NCI-H774 (cell line): ENCODE measurements at places on chromosomes 5 and 9.

- DNase-seq = no peak
Measured at GRCh38 chr9:82367016-82367415, 378.4 kb downstream of the SPATA31D1 start.

DNA sequence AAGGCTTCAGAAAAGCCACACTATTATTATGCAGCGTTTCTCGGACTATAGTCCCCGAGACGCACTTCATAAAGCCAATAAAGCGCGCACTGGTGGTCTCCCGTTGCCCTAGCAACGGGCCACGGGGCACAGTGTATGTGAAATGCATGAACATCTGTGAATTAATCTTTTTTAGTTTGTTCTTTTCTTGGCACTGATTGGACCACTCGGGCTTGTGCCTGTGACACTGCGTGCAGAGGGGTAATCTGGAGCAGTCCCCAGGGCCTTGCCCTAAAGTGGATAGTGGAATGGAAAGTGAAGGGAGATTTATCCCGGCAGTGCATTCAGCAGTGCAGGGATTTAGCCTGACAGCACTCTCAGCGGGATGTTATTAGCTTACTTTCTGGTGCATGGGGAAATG is 92.1 kb downstream of the TLE4 start:
- DNase-seq = no peak

GRCh38 chr5:111998871-111999270 is 241.9 kb upstream of the NREP start:
- no peak for DNase-seq

GRCh38 chr9:69697475-69697874 is 25.3 kb upstream of the APBA1 start:
- DNase-seq = no peak

GRCh38 chr5:167798448-167798847 is 493.0 kb upstream of the WWC1 start:
- no peak for DNase-seq

DNA sequence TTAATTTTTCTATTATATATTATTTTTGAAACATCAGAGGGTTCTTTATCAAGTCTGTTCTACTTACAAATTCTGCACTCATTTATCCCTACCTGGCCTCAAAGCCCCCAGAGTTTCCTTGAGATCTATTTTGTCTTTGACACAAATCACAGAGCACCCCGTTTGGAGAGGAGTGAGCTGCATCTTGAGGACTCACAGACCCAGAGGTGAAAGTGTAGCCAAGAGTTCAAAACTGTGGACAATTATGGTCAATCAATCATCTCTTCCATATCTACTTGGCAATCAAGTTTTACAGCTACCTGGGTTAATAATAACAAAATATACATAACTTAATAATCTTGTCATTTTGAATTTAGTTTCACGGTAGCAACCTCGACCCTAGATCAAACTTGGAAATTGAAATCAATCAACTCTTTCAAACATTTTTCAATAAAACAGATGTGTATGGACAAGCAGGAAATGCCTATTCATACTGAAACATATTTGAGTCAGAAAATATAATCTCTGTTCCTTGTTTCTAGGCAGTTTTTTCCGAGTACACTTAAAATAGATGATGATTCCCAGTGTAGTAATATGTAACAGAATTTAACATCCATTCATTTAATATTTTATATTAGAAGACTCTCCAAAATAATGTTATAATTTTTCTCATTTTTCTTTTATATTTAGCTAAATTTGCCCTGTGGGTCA is 13.7 kb upstream of the SYK start:
- DNase-seq = no peak

GRCh38 chr5:122141751-122142150 is 12.4 kb downstream of the ZNF474 start:
- DNase-seq = no peak

- DNase-seq = no peak
Measured at GRCh38 chr5:60856066-60856465, 12.0 kb upstream of the ELOVL7 start.

GRCh38 chr9:76905791-76906646 is at the start of gene PRUNE2:
PRUNE2 (minus strand) TSS chr9:76906114; CDS start chr9:76905963, 151 bp downstream.
- peak; percentile 79 for DNase-seq

DNA sequence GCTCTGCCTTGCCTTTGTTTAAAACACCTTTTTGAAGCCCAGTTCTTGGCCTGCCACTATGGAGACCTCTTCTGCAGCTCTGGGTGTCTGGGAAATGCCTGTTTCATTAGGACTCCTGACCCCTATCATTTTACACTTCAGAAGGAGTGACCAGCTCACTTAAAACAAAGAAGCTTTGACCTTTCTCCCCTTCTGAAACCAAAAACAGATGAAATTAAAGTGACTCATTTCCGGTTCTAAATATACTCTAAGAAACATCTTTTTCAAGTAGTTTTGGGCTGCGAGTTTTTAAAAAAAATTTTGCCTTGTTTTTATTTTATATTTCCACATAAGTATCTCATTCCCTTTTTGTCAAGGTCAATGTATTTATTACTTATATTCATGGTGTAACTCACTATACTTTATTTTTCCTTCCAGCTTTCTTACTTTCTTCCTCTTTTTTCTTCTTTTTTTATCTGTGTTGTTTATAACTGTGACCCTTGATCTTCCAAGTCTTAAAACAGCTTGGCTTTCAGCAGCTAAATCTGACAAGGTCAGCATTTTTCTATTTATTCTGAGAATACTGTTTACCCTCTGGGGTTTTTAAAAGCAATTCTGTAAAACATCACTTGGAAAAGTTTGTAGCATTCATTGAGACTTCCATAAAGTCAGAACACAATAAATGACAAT is 672.9 kb downstream of the NR2F1-AS1 start:
- DNase-seq = no peak

GRCh38 chr5:77629509-77630113 is 8.9 kb downstream of the OTP start:
- peak; percentile 46 for DNase-seq

DNA sequence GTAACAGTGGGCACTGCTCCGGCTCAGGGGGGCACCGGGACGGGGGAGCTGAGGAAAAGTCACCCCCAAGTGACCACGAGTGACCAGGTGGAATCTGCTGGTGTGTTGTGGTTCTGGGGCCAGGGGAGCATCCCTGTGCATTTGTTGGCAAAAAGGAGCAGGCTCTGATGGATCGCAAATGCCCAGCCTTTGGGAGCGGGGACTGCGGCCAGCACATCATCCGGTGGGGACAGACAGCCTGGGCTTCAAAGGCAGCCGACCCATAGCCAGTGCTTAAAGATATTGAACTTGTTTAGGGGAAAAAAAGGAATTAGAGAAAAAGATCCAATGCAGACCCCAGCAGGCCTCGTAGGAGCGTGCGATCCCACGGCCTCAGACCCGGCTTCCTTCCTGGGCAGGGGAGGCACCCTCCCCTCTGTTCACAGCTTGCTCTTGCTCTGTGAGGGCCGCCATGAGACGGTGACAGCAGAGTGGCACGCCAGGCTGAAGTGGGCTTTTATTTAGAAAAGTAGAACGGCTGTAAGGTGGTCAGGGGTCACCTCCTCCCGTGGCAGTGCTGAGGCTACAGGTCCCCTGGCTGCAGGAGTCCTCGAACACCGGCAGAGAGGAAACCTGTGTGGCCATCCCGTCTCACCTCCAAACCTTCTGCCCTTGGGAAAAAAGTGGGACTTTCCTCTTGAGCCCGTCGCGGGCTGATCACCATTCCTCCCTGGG is 41.2 kb downstream of the COL5A1 start:
- no peak for DNase-seq

- DNase-seq = no peak
Measured at GRCh38 chr5:122202952-122203351, 73.6 kb downstream of the ZNF474 start.

DNA sequence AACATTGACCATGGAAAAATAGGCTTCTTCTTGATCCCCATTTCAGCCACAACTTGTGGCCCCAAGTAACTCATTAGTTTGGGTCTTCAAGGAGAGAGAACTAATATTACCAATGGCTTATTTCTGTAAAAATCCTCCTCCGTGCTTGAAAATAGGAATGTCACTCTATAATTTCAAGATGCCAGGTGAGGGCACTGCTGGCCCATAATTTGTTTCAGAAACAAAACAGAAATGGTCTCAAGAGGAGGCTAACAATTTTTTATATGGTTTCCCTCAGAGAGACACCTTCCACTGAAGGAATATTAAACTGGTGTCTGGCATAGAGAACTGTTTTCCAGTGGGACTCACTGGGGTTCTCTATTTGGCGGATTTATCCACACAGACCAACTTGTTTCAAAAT is 437.0 kb upstream of the TRPC7 start:
- DNase-seq = peak; percentile 25

DNA sequence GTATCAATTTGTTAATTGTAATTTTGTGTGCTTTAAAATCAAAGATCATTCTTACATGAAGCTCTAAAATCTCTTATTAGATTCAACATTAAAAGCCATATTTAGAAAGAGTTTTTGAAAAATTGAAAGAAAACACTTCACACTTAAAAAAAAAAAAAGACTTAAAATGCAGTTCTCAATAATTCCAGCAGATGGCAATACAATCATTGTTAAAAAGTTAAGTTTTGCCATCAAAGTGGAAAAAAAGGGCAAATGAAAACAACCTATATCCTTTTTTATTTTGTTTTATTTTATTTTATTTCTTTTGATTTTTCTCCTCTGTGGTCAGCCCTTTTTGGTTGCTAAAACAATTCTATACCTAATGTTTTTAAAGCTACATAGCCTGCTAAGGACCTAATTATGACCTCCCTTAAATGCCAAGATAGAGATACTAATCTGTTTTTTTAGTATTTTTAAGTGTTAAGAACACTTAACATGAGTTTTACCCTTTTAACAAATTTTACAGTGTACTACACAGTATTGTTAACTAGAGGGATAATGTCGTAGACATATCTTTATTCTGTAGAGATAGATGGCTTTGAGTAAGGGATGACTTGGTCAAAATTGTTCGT is 154.2 kb upstream of the DAB2 start:
- DNase-seq = no peak

GRCh38 chr5:61344187-61344944 is 12.3 kb downstream of the ZSWIM6 start:
- no peak for DNase-seq

- no peak for DNase-seq
Measured at GRCh38 chr9:93397661-93398373, 53.7 kb upstream of the FAM120A start.

DNA sequence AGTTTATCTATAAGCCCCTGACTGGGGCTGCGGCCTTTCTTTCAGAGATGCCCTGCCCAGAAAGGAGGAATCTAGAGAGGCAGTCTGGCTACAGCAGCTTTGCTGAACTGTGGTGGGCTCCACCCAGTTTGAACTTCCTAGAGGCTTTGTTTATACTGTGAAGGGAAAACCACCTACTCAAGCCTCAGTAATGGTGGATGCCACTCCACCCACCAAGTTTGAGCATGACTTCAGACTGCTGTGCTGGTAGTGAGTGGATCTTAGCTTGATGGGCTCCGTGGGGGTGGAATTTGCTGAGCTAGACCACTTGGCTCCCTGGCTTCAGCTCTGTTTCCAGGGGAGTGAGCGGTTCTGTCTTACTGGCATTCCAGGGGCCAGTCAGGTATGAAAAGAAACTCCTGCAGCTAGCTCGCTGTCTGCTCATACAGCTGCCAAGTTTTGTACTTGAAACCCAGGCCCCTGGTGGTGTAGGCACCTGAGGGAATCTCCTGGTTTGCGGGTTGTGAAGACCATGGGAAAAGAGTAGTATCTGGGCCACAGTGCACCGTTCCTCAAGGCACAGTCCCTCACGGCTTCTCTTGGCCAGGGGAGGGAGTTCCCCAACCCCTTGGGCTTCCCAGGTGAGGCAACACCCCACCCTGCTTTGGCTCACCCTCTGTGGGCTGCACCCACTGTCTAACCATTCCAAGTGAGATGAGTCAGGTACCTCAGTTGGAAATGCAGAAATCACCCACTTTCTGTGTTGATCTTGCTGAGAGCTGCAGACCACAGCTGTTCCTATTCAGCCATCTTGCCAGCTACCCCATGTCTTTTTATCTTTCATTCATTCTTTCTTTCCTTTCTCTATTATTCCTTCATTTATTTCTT is 211.8 kb upstream of the C9orf72 start:
- no peak for DNase-seq

DNA sequence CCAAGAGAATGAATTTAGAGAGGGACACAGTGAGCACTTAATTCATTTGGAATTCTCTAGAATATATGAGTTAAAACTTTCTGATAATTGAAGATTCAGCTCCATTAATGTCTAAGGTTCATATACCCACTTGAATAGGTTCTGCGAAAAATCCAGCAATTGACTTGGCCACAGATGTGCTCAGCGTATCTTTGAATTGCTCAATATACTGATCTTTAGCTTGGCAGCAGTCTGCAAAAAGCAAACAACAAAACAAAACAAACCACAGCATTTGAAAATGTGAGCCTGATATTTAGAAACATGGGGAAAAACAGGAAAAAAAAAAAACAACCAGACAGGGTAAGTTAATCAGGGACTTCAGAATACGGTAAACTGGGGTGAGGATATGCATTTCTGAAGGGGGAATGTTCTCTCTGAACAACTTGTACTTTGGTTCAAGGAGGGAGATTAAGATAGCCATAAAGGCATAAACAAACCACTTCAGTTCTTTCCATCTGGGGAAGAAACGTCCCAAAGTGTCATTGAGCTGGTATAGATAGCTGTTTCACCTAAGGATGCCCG is 21.4 kb downstream of the AGXT2 start:
- DNase-seq = no peak

GRCh38 chr9:79769476-79770275 is 197.9 kb downstream of the TLE4 start:
- no peak for DNase-seq

- no peak for DNase-seq
Measured at GRCh38 chr9:31839273-31839672, 545.2 kb upstream of the ACO1 start.

- no peak for DNase-seq
Measured at GRCh38 chr9:89185980-89186379, 7.4 kb upstream of the SHC3 start.

DNA sequence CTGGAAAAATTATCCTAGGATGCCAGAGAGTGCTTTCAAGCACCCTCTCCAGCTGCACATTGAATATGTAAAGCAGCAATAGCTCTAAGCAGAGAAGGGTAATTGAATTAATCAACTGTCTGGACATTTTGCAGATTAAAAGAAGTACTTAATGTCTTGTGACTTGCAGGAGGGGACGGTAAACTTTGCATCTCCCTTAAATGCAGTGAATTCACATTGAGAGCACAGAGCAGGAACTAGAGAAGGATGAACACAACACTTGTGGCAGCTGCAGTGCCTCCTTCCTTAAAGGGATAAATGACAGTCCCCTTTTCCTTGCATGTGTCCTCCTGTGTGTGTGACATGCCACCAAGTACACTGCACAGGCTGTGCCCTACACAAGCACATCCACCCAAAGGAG is 7.4 kb upstream of the CDK5RAP2 start:
- DNase-seq = no peak

DNA sequence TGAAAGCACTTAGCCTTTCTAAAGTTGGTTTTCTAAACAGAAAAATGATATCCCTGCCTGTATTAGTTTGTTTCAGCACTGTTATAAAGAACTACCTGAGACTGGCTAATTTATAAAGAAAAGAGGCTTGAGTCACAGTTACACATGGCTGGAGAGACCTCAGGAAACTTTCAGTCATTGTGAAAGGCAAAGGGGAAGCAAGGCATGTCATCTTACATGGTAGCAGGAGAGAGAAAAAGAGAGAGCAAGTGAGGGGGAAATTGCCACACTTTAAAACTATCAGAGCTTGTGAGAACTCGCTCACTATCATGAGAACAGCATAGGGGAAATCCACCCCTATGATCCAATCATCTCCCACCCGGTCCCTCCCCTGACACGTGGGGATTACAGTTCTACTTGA is 64.9 kb downstream of the FAM170A start:
- no peak for DNase-seq
